Large intestine (tissue), 12 donors: ENCODE measurements at places on chromosomes 6 and 20.

DNA sequence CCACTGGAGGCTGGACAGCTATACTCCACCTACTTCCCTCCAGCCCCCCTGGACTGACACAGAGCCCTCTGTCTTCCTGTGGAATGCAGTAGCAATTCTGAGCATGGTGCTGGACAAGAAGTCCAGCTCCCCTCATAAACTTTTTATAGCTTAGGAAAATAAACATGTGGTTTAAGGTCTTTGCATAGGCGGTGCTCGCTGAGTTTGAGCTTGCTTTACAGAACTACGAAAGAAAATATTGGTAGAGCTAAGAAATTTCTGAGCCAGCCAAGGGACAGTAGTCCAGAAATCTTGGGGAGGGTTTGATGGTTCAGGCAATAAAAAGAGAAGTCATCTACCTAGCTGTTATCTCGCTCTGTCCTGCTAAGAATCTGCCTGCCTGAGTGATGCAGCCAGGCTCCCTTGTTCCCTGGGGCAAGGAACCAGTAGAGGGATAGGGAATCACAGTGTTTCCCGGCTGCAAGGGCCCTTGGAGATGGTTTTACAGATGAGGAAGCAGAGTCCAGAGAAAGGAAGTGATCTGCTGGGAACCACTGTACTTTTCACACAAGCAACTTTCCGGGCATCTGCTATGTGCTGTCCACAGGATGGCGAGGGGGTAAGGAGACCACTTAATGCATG lies 343.4 kb downstream of the CDC5L start:
- no peak for DNase-seq

DNA sequence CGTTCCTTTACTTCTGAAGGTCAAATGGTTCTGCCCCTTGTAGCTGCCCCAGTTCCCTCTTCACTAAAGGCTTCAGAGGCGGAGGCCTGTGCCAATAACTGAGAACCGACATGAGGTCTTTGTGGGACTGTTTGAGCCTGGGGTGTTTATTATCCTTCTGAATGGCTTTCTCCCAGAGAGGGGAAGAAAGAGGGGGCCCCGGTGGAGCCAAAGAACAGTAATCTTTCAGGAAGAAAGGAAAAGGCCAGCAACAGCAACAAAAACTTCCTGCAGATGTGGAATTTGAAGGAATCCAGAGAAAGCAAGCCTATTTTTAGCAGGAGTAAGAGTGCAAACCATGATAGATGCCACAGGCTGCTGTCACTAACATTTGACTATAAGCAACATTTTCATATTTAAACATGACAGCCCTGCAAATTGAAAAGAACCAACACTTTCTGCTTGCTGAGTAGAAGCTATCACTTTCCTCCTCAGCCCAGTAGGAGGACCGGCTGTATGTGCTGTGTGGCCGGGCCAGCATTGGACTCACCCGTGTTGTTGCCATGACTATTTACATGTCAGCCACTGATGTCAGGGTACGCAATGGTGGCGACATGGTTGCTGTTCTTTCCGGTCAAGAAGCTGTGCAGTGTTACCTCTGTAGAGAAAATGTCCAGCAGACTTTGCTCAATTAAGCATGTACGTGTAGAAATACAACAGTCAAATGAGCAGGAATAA lies 121.3 kb downstream of the SOBP start:
- no peak for DNase-seq

DNA sequence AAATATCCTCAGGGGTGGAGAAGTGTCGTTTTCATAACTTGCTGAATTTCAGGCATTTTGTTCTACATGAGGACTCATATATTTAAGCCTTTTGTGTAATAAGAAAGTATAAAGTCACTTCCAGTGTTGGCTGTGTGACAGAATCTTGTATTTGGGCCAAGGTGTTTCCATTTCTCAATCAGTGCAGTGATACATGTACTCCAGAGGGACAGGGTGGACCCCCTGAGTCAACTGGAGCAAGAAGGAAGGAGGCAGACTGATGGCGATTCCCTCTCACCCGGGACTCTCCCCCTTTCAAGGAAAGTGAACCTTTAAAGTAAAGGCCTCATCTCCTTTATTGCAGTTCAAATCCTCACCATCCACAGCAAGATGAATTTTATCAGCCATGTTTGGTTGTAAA lies 20.3 kb upstream of the MAPK13 start:
- no peak for DNase-seq

DNA sequence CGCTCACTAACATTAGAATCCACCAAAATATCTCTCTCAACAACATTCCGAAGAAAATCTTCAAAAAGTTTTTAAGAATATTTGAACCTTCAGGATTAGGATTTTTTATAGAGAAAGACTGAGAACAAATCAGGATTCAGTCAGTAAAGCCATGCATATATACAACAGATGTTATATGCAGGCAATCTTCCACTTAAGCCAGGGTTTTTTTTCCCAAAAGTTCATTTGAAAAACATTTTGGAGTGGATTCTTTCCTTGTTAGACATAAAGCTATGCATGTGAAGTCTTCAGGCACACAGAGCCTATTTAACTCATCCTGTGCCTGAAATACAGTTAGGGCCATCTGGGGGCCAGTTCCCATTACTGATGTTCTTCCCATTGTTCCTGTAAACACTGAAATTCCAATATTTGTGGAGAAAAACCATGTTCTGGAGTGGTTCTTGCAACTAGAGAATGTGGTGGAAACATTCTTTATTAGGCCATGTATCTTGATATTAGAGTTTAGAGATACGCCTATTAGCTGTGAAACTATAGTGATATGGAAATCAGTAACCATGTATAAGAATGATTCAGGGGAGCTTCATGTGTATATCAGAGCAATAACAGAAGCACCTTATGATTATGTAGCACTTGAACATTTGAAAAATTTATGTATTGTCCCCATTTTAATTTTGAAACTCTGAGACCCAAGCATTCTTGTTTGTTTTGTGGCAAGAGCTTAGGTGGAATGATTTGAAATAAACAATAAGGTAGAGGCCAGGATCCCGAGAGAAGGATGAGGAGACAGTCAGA lies 61.7 kb downstream of the PLEKHG1 start:
- no peak for DNase-seq

DNA sequence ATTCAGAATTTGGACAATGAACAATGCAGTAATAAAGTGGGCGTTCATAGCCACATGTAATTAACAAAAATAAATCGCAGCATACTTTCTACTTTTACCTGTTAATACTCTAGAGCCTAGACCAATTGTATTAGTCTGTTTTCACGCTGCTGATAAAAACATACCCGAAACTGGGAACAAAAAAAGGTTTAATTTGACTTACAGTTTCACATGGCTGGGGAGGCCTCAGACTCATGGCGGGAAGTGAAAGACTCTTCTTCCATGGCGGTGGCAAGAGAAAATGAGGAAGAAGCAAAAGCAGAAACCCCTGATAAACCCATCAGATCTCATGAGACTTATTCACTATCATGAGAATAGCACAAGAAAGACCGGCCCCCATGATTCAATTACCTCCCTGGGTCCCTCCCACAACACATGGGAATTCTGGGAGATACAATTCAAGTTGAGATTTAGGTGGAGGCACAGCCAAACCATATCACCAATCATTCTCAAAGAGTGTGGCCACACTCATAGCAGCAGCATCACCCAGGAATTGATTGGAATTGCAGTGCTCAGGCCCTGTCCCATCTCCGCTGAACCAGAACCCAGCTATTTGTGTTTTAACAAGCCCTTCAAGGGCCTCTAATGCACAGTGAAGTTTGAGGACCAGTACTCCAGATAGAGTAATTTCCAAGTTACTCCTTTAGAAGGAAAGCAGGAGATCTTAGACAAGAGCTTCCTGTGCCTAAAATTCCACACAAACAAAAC lies 650.0 kb downstream of the KIF16B start:
- no peak for DNase-seq

- DNase-seq: no peak
These were observed 40.0 kb upstream of the MBOAT1 start for GRCh38 chr6:20252311-20252710.

DNA sequence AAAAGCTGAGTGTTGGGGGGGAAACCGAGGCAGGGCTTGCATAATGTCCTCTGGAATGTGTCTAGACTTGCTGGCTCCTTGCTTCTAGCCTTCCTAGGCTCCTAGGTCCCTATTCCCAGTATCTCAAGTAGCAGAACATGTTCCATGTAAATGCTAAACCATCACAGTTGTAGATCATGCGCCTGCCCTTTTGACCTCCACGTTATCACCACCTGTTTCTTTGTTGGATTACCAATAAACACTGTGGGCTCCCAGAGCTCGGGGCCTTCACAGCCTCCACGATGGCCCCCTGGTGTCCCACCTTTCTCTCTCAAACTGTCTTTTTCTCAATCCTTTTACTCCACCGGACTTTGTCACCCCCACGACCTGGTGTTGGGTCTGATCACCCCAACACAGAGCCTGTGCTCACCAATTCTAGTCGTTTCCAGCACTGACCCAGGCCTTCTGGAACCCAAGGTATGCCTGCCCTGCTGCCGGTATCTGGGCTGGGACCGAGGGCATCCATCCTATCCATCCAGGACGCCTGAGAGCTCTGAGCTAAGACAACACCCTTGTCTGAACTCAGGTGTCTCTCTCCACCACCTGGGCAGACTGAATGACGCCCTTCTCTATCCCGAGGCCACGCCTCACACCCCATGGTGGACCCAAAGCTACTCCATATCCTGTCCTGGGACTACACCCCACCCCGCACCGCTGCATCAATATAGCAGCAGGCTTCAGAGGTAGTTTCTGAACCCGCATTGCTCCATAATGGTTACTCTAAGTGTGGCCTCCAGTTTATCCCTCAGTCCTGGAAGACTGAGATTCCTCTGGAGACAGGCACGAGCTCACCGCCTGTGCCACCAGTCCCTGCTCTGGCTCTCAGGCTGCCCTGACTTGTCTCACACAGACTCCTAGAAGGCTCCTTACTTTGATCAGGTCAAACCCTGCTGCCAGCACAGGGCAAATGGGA lies 9.3 kb upstream of the PRR18 start:
- no peak for DNase-seq

DNA sequence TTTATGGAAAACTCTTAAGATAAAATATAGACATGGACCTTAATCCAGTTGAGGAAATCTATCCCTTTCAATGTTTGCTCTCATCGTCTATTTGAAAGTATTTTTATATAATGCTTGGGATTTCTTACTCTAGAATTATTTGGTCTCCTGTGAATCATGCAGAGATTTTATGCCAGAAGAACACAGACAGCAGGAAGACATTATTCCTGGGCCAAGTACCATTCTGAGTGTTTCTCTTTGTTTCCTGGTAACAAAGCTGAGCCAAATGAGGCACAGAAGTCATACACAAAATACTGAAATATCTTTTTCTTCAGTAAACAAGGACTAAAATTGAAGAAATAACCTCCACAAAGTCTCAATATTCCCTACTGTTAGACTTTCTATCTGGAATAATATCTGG lies 538.2 kb upstream of the EYS start:
- no peak for DNase-seq

- DNase-seq: no peak
These were observed 443.4 kb upstream of the MMS22L start for GRCh38 chr6:97726378-97726777.
